Smooth muscle cell of the brain vasculature (primary cell): ENCODE measurements at places on chromosomes 2 and 18.

DNA sequence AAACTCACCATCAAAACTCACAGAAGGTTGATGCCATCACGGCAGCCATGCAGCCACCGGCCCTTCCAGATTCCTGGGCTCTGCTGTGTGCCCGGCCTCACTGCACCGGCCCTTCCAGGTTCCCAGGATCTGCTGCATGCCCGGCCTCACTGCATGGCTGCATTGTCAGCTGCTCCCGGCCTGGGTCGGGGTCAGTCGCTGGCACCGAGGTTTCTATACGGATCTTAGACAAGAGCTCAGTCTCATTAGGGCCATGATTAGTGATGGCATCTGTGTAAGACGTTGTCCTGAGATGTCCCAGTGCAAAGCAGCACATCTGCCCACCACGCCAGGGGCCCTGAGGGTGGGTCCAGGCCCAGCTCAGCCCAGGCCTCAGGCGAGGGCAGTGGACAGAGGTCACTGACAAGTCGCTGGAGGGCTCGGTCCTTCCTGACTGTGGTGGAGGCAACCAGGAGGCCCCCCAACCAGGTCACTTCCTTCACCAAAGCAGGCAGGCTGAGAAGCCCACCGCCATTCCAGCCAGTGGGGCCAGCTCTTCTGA is 29.4 kb downstream of the TMEM18 start:
- DNase-seq: no peak

DNA sequence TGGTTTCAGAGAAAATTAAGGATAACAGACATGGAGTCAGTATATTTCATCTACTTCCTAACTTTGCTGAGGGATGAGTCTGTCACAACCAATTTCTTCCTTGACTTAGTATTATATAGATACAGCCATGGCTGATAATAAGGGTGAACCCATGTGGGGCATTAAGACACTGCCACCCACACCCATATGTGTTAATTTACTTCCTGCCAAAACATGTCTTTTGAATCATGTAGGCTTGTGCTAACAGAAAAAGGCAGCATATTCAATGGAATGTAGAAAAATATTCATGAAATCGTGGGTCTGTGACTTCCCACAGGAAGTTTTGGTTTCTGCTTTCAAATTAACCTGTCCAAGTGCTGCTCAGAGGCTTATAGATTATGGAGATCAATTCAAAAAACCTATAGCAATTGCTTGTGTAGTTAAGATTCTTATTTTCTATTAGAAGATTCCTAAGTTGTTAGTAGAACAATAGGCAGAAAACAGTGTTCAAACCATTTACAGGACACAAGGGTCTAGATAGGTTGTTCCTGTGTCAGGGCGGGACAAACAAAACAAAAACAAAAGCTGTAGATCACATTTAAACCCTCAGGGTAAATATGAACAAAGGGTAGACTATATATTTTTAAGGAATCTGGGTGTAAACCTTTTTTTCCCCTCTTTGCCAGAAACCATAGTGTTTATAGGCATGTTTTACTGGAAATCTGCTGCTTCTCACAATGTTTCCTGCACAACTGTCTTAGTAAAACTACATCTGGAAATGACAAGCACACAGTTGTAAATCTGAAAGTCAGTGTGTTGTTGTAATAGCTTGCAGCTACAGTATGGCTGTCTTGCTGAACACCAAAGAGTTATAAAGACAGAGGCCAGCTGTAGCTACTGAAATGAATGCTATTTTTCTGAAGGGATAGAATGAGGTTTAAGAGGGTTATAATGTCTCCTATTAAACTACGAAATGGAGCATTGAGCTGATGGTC is 691.2 kb downstream of the EPHA4 start:
- no peak for DNase-seq

DNA sequence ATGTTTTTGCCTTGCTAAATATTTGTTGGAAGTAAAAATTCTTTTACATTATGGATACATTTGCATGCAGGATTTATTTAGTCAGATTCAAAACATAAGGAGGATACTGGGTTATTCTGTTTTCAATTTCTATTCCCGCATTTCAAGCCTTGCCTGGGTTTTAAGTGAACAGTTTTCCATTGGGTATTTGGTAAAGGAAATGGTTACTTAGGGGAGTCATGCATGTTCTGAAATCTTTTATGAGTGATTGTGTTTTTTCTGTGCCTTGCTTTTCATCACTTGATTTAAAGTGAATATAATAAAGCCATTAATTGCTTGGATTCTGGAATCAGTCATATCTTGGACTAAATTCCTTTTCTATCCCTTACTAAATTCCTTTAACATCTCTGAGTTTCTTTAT is 12.0 kb upstream of the SP9 start:
- DNase-seq: no peak

DNA sequence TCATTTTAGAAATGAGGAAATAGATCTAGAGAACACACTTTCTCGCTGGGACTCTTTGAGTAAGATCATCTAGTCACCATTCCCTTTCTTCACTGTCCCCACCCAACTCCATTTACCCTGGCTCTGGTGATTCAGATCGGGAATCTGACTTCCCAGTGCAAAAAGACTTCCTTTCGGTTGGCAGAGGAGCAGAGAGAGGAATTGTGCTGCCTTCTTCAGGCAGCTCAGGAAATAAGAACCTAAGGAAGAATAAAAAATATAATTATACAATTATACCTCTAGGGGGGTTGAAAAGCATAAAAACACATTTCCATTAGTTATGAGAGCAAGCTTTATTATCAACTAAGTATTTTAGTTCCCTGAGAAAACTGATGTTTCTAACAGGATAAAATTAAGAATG is 9.3 kb upstream of the MPP4 start:
- DNase-seq: no peak

- no peak for DNase-seq
Measured at GRCh38 chr2:207107131-207107530, 58.6 kb downstream of the KLF7 start.

- DNase-seq: no peak
Measured at GRCh38 chr2:64398516-64399129, 55.3 kb upstream of the LGALSL start.

GRCh38 chr2:503288-503999 is 173.8 kb downstream of the TMEM18 start:
- no peak for DNase-seq

DNA sequence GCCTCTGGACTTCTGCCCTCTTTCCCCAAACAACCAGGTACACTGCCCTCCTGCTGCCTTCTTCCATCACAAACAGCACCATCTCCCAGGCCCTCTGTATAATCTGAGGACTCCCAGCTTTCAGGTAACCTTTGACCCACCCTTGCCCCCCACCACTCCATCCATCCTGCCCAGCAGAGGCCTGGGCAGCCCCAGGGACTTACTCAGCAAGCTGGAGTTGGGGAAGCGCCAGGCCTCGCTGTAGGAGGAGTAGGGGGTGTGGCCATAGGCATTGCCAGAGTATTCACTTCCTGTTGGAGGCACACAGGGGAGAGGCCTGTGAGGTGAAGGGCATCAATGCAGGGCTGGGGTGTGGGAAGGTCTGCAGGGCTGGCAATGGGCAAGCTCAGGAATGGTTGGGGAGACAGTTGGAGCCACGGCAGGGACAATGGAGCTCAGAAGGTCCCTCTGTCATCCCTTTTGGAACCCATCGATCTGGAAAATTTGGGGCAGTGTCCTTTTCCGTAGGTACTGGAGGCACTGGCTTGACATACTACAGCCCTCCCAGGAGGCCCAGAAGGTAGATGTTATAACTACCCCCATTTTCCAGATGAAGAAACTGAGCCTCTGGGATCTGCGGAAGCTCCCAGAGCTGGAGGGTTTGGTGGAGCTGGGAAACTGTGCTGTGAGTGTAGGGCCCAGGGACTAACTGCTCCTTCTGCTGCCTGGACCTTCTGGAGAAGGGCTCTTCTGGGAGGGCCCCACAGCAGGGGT is 46.3 kb downstream of the PSD4 start:
- no peak for DNase-seq

DNA sequence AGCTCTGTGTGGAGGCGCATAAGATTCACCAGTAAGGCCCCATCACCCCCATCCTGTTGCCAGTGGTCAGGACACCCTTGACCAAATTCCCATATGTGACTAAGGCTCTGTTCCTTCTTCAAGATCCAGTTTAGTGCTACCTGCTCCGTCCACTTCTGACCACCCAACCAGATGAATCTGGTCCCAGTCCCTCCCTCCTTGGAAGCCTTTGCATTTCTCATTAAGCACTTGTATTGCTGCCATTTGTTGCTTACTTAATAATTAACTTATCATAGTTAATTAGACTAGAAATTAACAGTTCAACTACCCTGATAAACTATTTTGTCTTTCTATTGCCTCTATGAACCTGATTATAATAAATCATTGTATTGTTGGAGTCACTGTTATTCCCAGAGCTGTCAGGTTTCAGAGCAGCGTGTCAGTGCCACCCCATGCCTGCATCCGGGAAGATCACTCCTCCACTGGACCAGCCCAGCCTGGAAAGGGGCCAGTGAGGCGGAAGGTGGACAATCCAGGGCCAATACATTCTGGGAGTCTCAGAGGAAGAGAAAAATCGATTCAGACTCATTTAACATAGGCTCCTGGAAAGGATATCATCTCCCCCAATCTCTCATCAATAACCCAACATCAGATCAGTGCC is 9.5 kb upstream of the NAT8 start:
- no peak for DNase-seq

- DNase-seq: no peak
Measured at GRCh38 chr18:35827275-35827902, 145.1 kb upstream of the RMP24 start.

- no peak for DNase-seq
Measured at GRCh38 chr2:215293879-215294278, 18.0 kb upstream of the ATIC start.

DNA sequence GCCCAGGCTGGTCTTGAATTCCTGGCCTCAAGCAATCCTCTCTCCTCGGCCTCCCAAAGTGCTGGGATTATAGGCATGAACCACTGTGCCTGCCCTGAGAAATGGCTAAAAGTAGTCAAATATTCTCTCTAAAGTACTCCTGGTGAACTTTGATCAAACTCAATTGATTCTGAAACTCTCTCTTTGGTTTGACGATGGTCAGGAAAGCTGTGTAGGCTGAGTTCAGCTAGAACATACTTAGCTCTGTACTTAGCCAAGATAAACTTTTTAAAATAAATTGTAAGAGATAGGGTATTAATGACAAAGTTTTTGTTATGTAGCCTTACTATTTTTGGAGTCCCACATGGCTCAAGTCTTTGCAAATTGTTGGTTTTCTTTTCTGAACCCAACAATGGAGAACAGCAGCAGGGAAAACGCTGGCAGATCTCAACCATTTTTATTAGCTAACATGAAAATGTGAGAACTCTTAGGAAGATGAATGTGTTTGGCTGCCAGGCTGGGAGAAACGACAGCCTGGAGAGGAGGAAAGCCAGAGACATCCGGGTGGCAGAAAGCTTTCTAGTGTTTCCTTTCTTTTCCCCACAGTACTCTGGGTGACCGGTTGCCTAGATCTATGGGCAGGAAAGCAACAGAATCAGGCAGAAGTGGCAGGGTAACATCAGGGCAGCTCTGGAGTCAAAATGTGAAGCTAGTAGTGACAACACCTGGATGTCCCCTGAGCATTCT is 193.0 kb upstream of the LHCGR start:
- DNase-seq: no peak

DNA sequence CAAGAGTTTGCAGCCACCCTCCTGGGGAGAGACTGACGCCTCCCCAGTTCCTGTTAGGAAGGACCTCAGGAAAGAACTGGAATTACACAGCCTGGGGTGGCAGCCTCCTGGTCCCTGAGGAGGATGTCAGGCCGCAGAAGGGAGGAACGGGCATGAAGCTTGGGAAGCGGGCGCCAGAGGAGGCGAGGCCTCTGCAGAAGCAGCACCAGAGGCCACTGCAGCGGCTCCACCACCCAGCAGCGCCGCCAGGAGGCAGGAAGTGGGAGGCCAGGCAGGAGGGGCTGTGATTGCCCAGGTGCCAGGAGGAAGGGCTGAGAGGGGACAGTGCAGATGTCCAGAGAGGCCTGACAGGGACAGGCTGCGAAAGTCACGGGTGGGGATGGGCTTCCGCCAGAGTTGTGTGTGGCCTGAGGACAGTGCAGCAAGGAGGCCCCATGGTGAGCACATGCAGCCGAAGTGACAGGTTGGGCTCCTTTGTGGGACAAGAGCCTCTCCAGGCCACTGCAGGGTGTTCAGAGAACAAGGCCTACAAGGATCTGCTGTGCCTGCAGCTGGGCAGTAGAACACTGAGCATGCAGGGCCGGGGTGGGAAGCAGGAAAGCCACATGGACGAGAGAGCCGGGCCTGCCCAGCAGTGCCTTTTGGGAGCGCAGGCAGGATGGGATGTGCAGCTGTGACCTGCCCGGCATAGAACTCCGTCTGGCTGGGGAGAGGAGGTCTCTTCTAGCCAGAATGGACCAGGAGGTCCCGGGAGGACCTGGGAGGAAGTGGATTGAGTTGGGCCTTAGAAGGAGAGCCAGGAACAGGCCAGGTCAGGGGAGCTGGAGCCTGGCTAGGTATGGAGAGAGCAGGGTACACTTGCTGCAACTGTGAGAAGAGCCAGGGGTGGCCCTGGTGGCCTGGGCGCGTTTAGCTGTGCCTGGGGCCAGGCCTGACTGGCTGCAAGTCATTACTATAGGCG is 39.1 kb upstream of the ALPP start:
- no peak for DNase-seq

DNA sequence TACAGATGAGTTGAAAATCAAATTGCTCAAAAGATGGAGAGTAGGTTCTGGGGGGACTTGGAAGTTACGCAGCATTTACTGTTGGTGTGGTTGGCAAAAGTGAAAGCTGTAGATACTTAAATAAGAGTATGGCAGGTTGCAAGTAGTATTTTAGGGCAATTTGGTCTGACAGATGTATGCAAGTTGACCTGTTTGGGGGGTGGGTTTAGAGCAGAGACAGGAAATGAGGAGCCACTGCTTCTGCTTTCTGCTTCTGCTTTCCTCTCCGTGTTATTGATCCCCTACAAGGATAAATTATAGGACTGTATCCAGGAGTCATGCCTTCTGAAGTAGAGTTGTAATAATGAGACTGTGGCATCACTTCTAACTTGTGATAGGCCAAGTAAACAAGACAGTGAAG is 71.2 kb downstream of the EPAS1 start:
- no peak for DNase-seq

DNA sequence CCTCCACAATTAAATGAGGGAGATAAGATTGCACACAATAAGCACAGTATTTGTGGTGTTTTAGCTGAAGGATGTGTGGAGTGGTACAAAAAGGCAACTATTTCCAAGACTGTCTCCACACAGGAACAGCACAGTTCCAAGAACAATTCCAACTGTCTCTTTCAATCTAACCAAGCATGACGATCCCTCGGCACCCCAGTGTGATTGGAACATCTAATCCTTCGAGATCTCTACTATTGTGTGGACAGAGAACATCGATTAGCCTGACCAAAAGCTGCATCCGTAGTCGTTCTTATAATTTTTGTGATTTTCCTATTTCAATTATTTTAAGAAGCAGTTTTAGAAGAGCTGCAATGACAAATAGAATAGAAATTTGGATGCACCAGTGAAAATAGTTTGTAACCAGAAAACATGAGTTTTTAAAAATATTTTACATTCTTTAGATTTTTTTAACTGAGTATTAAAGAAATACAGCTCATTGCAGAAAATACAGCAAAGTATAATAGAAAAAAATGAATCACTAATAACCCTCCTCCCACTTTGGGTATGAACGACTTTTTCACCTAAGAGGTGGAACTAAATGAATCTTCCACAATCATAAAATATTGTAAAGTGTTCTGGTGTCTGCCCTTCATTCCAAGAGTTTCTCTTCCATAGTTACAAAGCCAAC is 76.4 kb upstream of the CABLES1 start:
- no peak for DNase-seq
